ENCODE measurements at places on chromosomes 12 and 14.

DNA sequence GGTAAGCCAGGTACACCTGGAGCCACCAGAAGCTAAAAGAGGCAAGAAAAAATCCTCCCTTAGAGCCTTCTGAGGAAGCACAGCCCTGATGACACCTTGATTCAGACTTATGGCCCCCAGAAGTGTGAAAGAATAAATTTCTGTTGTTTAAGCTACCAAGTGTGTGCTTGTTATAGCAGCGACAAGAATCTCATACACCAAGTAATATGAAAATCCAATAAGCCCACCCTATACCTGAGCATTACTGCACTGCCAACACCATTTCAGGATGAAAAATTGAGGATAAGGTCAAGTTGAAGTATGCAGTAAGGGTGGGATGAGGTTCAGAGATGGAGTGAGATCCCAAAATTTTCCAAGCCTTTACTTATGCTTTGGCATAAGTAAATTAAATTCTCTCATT lies 163.6 kb upstream of the CCDC196 start:
- DNase-seq = no peak

GRCh38 chr12:21553329-21553675 lies 27.2 kb downstream of the SPX start:
- DNase-seq = no peak

GRCh38 chr12:125166041-125166440 lies 100.8 kb downstream of the AACS start:
- DNase-seq = no peak

- no peak for DNase-seq
Observed at GRCh38 chr14:33098016-33098415, 159.3 kb downstream of the NPAS3 start.

DNA sequence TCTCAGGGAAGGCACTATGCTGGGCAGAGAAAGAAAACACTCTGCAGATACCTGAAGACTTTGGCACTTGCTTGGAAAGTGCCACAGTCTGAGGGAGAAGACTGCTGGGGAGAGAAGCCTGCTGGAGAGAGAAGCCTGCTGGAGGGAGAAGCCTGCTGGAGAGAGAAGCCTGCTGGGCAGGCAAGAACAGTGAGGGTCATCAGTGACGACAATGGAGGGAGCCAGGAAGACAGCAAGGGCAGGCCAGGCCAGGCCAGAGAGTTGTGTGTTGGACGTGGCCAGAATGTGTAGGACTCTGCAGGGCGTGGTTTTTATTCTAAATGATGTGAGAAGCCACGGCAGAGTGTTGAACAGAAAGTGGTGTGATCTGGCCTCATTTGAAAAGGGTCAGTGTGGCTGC lies 185.3 kb upstream of the ABCD2 start:
- DNase-seq = no peak

DNA sequence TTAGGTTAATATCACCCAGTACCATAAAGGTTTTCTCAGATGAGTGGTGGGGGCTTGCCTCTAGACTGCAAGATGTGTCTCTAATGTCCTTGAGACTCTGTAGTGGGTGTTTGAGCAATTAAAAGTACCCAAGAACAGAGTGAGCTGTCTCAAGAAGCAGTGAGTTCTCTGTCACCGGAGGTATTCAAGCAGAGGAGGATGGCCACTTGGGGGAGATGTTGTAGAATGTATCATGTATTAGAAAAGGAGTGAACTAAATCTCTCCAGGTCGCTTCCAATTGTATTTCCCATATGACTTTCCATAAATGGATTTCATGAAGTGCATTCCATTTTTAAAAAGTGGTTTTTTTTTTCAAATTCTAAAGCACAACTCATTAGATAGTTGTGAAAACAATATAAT lies 35.0 kb downstream of the SLC17A8 start:
- DNase-seq = no peak

GRCh38 chr14:22456998-22457594 lies 131.9 kb downstream of the DAD1 start:
- no peak for DNase-seq

DNA sequence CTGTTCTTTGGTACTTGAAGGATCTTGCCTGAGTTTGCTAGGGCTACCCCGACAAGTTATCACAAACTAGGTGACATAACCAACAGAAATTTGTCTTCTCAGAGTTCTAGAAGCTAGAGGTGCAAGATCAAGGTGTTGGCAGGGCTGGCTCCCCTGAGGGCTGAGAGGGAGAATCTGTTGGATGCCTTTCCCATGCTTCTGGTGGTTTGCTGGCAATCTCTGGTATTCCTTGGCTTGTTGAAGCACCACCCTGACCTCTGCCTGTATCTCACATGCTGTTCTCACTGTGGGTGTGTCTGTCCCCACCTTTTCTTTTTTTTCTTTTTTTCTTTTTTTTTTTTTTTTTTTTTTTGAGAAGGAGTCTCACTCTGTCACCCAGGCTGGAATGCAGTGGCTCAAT lies 81.2 kb downstream of the VCPKMT start:
- no peak for DNase-seq

DNA sequence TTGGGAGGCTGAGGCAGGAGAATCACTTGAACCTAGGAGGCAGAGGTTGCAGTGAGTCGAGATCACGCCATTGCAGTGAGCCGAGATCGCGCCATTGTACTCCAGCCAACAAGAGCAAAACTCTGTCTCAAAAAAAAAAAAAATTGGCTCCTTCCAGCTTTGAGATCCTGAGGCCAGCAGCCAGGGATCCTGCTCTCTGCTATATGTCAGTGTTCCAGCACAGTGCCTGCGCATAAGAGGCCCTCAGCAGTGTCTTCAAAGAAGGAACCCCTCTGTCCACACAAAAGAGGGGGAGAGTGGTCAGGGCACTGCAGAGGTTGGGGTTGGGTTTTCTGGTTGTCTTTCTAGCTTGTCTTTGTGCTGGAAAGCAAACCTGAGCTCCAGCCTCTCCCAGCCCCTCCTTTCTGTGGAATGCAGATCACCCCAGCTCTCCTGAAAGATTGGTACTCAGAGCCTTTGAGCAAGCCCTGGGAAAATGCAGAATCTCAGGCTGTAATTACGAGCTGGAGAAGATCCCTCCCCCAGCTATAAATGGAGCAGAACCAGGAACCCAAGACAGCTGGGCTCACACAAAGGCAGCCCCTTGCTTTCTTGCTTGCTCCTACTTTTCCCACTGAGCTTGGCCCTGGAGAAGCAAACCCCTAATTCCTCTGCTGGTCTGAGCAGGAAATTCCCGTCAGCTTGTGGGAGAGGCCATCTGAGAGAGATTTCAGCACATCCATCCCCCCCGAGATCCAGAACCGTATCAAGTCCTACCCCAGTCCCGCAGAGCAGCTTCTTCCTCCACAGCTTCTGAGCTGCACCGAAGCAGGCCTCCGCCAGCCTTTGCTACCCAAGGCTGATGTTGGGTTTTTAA lies 205.7 kb downstream of the ZFP36L1 start:
- no peak for DNase-seq

- DNase-seq = no peak
Observed at GRCh38 chr14:29993143-29993542, 65.5 kb upstream of the PRKD1 start.

DNA sequence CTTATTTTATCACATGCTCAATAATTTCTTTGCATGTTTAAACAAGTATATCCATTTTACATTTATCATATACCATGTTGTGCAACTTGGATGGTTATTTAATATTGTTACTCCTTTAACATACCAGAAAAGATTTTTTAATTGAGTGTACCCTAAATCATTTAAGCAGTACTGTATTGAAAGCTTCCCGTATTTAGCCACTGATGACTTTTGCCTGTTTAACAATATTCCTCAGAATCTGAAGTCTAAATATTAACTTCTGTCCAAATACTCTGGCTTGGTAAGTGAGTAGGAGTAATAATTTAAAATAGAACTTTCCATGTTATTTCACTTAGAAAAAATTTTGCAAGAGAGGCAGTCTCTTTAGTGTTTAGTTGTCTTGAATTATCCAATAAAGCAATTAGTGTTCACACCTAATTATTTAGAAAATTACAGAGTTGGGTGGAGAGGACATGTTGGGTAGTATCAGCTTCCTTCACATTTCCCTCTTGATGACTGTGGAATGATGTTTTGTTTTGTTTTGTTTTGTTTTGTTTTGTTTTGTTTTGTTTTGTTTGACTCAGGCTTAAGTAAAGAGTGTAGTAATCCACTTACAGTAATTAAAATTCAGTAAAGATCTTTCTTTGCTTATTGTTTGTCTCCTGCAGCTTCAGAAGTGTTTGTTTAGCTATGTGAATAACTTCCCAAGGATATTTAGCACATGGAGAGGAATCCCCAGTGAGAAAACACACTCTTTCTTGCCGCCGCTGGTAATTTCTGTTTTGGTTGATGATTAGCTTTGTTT lies 59.5 kb downstream of the DAAM1 start:
- DNase-seq = no peak

GRCh38 chr12:19778797-19779196 lies 339.5 kb downstream of the AEBP2 start:
- DNase-seq = no peak

GRCh38 chr12:130334937-130335336 lies 2.8 kb upstream of the PIWIL1 start:
- no peak for DNase-seq

DNA sequence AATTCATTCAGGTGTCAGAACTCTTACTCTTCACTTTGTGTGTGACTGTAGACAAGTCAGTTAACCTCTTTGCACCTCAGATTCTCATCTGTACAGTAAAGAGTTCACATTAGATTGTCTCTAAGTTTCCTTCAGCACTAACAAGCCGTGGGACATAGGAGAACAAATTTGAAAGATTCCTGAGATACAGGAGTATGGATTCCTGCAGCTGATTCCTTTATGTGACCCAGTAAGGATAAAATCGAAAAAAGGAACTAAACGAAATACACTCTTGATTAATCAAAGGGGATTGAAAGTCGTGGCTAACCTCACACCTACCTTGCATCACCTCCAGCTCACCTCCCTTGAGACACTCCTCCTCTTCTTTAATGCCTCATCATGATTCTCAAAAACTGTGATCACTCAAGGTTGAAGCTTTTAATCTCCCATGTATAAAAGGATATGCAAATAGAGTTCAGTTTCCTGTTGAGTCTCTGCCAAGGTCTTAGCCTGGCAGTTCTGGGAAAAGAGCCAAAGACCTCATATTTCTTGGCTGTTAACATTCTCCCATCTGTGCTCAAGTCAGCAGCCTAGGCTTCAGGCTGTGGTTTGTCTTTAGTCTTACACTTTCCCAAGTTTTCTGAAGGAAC lies 156.6 kb downstream of the DAD1 start:
- no peak for DNase-seq

- DNase-seq = no peak
Observed at GRCh38 chr14:30559638-30560091, 707 bp downstream of the G2E3 start.

- no peak for DNase-seq
Observed at GRCh38 chr14:33509454-33509853, 441.4 kb downstream of the EGLN3 start.

- DNase-seq = no peak
Observed at GRCh38 chr12:124456652-124457152, 110.7 kb downstream of the NCOR2 start.

DNA sequence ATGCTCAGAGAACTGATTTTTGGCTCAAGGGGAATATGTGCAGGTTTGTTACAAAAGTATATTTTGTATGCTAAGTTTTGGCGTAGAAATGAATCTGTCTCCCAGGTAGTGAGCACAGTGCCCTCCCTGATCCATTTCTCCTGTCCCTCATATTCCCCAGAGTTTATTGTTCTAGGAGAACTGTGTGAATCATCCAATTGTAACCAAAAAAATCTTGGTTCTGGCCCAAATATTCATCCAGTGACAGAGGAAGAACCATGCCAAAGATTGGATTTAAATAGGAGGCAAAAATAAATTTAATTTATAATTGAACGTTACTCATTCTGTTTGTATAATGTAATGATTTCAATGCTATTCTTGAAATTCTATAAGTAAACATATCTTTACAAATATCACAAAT lies 4.8 kb downstream of the CATSPERB start:
- DNase-seq = no peak

DNA sequence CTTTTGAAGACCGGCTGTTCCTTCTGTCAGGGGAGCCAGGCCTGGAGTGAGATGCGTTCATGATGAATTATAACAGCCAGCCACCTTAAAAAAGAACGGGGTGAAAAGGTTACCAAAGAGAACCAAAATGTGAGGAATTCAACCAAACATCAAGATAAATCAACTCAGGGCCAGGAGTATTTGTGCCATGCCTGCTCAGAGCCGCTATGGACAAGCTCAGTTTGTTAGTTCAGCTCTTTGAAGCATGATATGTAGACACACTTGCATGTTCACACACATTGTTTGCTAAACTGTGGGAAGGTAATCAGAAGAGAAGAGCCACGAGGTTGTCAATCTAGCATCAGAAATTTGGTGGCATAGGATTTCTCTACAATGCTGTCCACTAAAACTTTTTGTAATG lies 367.4 kb upstream of the TBX3 start:
- DNase-seq = no peak

GRCh38 chr12:52794479-52795331 lies 1.2 kb downstream of the KRT3 start:
- DNase-seq = no peak

- DNase-seq = no peak
Observed at GRCh38 chr12:73677520-73678291, 859.9 kb upstream of the ATXN7L3B start.

- no peak for DNase-seq
Observed at GRCh38 chr12:40697566-40698259, 5.5 kb downstream of the CNTN1 start.

DNA sequence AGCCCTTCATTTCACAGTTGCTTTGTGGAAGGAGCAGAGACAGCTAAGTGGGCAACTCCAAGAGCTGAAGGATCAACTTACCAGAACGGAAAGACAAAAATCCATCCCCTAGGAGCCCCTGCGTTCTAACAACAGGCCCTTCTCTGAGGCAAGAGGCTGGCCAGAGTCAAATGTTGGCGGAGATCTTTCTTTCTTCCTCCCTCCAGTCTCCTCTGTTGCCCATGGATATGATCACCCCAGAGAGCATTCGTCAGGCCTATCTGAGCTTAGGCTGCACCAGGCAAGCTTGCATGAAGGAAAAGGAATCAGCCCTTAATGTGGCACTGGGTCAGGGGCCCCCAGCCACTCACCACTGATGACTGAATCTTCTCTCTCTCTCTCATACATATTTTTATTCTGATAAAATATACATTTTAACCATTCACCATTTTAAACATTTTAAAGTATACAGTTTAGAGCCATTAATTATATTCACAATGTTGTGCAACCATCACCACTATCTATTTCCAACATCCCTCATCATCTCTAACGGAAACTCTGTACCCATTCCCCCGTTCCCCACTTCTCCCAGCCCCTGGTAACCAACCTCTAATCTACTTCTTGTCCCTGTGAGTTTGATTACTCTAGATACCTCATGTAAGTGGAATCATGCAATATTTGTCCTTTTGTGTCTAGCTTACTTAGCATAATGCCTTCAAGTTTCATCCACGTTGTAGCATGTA lies 52.9 kb upstream of the CCND2 start:
- DNase-seq = no peak

Measured in stimulated activated CD4-positive, alpha-beta T cell treated with anti-CD3 and anti-CD28 coated beads, Interleukin-1b, Interleukin-23, amount 100 ng/mL, for 4 hours (primary cell).